ENCODE measurements at places on chromosomes 7 and 10.

DNA sequence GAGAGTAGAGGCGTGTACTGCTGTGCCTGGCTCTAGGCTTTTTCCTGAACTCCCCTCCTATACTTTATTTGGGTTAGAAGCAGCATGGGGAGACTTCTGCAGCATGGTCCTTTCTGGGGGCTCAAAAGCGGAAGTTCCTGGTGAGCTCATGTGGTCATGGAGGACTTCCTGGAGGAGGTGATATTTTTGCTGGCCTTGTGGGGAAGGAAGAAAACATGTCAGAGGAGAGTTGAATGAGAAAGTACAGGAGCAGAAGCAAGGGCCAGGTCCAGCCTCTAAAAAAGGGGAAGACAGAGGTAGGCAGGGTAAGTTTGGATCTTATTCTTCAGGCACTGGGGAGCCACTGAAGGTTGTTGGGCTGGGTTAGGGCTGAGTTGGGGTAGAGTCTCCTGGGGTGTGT is 45.5 kb downstream of the CASTOR2 start:
- DNase-seq, result no peak

DNA sequence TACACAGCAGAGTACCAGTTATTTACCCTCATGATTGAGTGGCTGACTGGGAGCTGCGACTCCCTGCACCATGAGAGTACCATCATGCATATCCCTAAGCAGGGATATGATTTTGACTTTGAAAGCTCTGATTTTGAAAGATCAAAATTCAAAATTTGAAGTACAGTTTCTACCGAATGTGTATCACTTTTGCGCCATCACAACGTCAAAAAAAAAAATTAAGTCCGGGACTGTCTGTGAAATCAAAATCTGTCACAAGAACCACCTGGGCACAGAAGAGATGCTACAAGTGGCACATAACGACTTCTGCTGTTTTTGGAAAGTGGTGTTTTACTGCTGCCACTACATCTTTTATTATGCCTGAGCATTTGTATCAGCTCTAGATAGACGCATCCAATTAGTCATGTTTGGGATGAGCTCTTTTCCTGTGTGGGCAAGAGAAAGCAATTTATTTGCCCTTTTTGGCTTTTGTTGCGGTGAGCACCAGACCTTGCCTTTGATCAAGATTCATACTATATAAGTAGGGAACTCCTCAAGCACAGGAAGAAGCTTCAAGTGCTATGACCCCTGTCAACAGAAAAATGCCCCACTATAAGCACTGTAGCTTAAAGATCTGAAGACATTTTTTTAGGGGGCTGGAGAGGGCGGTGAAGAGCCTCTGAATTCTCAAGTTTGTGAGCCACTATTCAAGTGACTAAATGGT is 10.7 kb downstream of the MTPN start:
- DNase-seq, result no peak

GRCh38 chr10:43570971-43571370 is 3.4 kb downstream of the ZNF239 start:
- no peak for DNase-seq

DNA sequence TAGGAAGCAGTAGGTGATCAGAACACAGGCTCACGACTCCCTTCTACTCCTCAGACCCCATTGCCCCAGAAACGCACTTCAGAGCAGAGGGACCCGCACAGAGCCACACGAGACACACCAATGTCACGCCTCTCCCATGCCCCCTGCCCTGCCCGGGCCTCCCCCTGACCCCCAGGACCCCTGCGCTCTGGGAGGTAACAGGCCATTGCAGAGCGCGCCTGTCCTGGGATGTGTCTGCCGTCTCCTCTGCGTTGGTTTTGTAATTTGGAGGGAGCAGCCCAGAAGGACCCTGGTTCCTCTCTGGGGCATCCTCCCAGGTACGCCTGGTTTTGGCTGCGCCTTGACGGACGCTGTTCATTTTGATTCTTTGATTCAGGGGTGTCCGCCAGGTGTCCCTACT is 85.4 kb downstream of the UNCX start:
- DNase-seq, result no peak

GRCh38 chr7:140059273-140060242 is 3.2 kb downstream of the PARP12 start:
- peak; percentile 13 for DNase-seq

- no peak for DNase-seq
Observed at GRCh38 chr10:101414034-101414433, 60.1 kb downstream of the BTRC start.

- DNase-seq, result no peak
Observed at GRCh38 chr7:120941856-120942255, 8.7 kb upstream of the ING3 start.

DNA sequence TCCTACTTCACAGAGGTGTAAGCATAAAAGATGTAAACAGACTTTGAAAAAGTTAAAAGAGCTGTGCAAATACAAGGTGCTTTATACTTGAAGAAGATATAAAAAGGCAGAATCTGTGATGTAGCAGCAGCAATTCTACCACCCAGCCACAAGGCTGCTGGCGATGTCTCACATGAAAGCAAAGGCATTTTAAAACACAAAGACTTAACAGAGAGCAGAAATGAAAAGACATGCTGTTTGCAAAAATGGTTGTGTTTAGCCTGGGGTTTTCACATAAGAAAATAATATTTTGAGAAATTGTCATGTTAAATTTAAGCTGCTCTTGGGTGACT is 85.5 kb upstream of the ZNF800 start:
- DNase-seq, result no peak

- DNase-seq, result no peak
Observed at GRCh38 chr7:80393786-80394185, 118.1 kb downstream of the GNAT3 start.

DNA sequence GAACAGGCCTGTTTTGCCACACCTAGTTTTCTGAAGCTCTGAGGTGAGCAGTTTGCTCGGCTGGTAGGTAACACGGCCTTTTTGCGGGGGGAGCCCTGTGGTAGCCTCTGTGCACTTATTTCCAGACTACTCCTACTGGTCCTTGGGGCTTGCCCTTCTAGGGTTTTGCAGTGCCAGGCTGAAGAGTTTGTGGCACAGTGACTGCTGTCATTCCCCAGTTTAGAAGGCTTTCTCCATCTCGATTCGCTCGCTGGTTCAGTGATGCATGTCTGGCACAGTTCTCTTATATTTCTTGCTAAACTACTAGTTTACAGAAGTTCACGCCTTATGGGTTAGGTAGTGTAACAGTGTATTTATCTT is 711 bp downstream of the KIF20B start:
- no peak for DNase-seq

GRCh38 chr10:121732656-121733445 is 134.6 kb upstream of the FGFR2 start:
- no peak for DNase-seq

- no peak for DNase-seq
Observed at GRCh38 chr10:54800741-54801421, at the start of gene PCDH15. Gene PCDH15 (minus strand): TSS chr10:54801231. CDS start chr10:54664262, 136,969 bp downstream.

DNA sequence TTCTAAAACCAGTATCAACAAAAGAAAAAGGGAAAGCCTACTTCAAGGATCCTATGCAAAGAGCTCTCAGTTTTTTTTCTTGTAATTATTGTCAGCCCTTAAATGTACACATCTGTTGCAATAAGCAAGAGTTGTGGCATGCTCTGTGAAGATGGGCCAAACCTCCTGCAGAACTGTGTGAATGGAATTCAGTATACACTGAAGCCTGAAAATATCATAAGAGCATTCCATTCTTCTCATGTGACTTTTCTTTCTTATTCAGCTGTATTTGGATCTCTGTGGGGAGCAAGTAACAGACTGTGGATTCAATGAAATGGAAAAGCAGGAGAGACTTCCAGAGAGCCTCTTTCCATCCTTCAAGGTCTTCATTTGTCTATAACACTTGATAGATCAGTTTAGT is 130.7 kb downstream of the SAMD9 start:
- DNase-seq, result no peak

- DNase-seq, result no peak
Observed at GRCh38 chr10:67259319-67259929, 333.6 kb downstream of the LRRTM3 start.

DNA sequence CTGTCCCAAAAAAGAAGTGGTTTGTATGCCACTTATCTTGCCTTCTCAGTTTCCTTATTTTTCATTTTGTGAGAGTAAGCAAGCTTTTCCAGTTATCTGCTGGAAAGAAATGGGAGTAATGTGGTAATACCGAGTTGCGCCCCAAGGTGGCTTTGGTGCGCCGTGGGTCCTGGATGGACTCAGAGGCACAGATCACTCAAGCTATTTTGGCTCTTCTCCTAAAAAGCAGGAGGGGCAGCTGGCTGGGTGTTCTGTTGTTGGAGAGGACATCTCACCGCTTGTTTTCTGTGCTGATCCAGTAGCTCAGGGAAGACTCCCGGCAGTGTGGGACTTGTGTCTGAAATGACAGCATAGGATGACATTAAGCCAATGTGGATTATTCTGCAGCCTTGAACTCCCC is 16.4 kb downstream of the PRKRIP1 start:
- DNase-seq, result no peak

DNA sequence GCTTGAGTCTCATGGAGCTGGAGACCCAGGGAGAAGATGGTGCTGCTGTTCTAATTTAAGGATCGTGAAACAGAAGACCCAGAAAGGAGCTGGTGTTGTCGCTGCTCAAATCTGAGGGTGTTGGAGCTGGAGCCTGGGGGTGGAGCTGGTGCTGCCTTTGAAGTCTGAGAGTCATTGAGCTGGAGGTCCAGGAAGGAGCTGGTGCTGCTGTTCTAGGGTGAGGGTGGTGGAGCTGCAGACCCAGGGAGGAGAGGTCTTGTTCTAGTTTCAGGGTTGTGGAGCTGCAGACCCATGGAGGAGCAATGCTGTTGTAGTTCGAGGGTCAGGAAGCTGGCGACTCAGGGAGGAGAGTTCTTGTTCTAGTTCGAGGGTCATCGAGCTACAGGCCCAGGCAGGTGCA is 84.1 kb upstream of the ZNF479 start:
- DNase-seq, result no peak

DNA sequence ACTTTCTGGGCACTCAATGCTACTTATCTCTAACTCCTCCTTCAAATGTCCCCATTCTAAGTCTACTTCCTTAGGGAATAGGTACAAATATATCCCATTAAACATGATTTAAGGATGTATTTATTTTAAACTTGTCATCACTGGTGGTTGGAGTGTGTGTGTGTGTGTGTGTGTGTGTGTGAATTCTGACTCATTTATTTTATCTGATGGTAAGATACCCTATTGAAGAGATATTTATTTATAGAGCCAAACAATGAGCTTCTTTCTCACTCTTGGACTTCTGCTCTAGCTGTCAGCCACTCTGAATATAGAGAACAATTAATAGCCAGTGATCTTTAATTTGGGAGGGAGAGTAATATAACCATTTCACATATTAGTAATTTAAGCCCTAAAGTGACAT is 17.8 kb upstream of the MAGI2 start:
- no peak for DNase-seq

- DNase-seq, result no peak
Observed at GRCh38 chr10:36676321-36676720, 449.1 kb upstream of the ANKRD30A start.

DNA sequence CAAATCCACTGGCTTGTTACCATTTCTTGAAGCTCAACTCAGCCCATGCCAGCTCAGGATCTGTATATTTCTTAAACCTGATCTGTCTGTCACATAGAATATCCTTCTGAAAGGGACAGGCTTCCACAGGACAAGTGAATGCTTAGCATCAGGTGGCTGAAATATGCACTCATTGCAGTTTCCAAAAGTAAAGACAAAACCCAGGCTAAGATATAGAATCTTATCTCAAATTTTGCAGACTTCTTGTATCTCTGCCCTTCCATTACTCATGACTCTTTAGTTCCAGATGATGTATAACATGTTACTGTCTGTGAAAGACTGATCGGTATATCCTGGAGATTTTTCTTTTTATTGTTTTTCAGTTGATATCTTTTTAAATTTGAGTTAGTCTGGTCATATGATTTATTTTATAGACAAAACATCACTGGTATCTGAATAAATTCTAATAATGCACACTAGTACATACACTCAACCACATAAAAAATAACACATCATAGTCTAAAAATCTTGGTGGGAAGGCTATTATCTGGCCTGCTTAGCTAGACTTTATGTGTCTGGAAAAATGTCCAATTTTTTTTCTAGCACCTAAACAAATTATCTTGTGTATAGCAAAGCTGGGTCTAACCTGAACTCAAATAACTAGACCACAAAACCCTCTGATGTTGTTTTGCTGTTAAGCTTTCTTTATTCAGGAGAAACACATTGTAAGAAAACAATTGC is 182.6 kb downstream of the ADAM12 start:
- no peak for DNase-seq

- no peak for DNase-seq
Observed at GRCh38 chr7:155701972-155702544, 57.6 kb downstream of the RBM33 start.

- no peak for DNase-seq
Observed at GRCh38 chr7:107879400-107880035, 11.5 kb upstream of the DLD start.

DNA sequence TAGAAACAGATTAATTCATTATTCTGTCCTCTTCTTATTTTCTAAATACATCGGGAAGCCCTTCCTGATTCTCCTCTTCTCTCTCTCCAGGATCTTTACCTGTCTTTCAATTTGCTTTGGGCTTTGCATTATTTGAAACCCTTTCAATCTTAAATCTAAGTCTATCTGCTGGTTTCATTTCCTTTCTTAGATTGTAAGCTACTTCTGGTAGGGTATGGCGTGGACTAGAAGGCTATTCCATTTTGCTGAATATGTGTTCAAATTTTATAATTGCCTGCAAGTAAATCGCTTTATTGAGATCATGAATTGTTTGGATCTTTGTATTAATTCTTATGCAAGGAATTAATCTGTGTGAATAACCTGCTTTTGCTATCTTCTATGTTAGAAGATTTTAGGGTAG is 11.1 kb downstream of the STAM start:
- DNase-seq, result no peak

- no peak for DNase-seq
Observed at GRCh38 chr7:22411977-22412693, 55.2 kb upstream of the RAPGEF5 start.

GRCh38 chr10:1083581-1083980 is 27.4 kb downstream of the WDR37 start:
- DNase-seq, result no peak

- no peak for DNase-seq
Observed at GRCh38 chr7:27359181-27360125, 116.9 kb downstream of the EVX1 start.

- no peak for DNase-seq
Observed at GRCh38 chr7:131226514-131226865, 101.2 kb upstream of the MKLN1 start.
